Prostate gland (tissue), 2 donors: ENCODE measurements at places on chromosomes 3 and 15. TPM values are rescaled to one million over a fixed set of nuclear protein-coding genes. Genes with fewer than 3 reads are reported as not detected.

DNA sequence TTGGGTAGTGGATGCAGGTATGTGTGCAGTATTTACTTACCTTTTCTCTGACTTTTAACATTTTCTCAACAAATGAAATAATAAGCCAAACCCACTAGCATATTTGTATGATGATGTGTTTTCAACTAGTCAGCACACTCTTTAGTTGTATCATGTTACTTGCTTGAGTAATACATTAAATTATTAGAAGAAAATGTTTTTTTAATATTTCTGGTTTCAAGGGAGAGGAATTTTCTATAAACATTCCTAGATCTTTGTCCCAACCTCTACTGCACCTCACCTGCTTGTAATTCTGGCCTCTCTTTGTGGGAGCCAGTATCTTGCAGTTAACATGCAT, 161.8 kb upstream of the CBLB start:
- no peak for DNase-seq

DNA sequence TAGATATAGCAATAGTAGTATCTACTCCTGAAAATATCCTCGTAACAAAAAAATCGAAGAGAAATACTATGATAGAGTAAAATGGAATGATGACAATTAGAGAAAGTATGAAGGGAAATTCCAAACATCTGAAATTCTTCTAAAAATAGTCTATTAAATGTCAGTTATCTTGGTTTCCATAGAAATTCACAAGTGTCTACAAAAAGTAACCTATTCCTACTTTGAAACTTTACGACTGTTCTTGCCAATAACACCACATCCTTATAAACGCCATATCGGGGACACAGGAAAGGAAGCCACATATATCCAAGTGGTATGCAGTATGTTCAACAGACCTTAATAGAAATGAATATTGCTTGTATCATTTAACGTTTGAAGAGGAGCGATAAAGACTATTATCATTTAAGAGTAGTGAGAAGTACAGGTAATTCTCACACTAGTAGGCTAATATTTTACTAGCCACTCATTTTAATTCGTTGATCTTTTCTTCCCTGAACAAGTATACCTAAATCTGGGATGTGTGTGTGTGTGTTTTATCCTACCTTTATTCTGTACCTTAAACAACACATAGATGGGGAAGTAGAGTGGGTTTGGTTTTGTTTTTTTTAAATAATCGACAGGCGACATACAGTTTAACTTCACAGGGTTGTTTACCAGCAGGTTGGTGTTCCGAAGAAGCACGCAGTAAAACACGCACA, 1.2 kb downstream of the GPR176 start:
- DNase-seq: no peak

IQCF5 gene
- total RNA-seq: not detected

- no peak for DNase-seq
Measured at GRCh38 chr3:188294113-188294512, 140.2 kb downstream of the LPP start.

DNA sequence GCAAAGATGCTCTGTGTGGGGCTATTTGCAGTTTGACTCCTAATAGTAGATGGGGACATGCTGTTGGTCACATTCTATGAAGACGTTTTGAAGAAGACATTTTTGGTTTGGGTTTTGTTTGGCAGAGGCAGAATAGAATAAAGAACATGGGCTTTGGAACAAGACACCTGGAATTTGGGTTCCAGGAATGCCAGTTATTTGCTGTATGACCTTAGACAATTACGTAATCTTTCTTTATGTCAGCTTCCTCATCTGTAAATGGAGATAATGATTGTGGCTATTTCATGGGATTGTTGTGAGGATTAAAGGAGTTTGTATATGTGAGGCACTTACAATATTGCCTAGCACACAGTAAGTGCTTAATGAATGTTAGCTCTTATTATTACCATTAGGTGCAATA, 91.6 kb downstream of the MESD start:
- no peak for DNase-seq

- DNase-seq: no peak
Measured at GRCh38 chr3:14605744-14606143, 45.8 kb upstream of the CCDC174 start.

GRCh38 chr3:147425388-147425850, 16.3 kb downstream of the ZIC1 start:
- DNase-seq: no peak

- DNase-seq: no peak
Measured at GRCh38 chr3:140395134-140396075, 282.5 kb upstream of the TRIM42 start.

LRTM1 gene
- total RNA-seq: 2.0 TPM

GRCh38 chr3:139044366-139045210, at the start of gene PRR23C:
Gene PRR23C, minus strand, starts transcription at chr3:139044892. Its CDS starts 272 bp downstream, at chr3:139044620.
- DNase-seq: no peak

- no peak for DNase-seq
Measured at GRCh38 chr15:72735111-72735510, 48.4 kb downstream of the ADPGK start.

- peak; percentile 38 for DNase-seq
Measured at GRCh38 chr3:36868614-36869436, 76.0 kb downstream of the TRANK1 start.

SIN3A gene
- total RNA-seq: 98.6 TPM

GRCh38 chr15:88187195-88187594, 69.3 kb downstream of the NTRK3 start:
- no peak for DNase-seq

GRCh38 chr15:65466901-65467300, 44.2 kb upstream of the IGDCC4 start:
- no peak for DNase-seq

DNA sequence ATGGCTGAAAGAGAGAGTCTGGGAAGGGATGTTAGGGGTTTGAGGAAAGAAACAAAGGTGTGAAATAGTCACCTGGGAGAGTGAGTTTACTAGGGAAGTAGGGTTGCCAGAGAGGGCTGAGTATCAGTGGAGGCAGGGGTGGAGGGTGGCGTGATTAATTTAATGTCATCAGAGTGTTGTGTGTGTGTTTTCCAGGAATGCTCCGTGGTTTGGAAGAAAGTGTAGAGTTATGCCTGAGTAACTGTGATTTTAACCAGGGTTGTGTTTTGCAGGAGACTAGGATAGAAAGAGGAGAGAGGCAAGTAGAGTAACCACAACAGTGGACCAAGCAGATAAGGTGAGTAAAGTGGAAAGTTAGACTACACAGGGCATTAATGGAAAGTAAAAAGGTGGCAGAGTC, 27.2 kb downstream of the PLD1 start:
- no peak for DNase-seq

DNA sequence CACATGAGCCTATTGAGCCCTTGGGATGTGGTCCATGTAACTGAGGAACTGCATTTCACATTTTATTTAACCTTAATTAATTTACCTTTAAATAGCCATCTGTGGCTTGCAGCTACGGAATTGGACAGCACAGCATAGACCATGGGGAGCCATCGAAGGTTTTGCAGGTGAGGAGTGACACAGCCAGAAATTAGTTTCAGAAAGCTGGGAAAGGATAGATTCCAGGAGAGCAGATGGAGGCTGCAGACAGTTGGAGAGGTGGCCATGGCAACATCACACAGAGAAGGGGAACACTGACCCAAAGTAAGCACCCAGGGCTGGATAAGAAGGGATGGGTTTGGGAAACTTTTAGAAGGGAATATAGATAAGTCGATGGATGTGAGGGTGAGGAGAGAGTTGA, 100.1 kb upstream of the SLC6A11 start:
- no peak for DNase-seq

GXYLT2 gene
- total RNA-seq: 20.9 TPM

DNA sequence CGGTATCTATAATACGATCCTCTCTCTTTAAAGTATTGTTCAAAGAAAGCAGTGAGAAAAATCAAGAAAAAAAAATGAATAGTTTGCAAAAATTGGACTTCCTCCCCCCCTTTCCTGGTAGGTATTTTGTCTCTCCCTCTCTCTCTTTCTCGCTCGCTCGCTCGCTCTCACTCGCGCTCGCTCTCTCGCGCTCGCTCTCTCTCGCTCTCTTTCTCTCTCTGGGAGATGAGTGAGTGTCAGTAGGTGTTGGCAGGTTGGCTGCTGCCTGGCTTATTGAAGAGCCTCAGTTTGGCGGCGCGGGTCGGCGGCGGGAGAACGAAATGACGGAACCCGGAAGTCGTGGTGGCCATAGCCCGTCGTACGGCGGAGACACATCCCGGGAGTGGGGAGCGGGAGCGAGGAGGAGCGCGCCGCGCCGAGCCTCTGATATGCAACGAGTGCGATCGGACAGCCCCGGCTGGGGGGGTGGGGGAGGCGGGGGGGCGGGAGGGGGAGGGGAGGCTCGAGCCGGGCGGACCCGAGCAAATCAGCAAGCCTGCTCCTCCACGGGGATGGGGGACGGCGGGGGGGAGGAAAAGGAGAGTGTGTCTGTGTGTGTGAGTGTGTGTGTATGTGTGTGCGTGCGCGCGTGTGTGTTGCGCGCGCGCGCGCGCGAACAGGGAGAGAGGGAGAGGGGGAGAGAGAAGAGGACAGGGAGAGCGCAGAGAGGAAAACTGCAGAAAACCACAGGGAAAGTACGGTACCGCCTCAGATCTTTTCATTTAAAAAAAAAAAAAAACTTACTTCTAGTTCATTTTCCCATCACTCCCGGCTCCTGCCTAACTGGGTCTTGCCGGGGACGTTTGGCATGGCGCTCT, at the start of gene MEIS2:
Gene MEIS2, minus strand, starts transcription at position 441 of the 857 bp plus-strand sequence. CDS start 1,083 bp downstream, outside the sequence.
- DNase-seq: peak; percentile 91

- peak; percentile 89 for DNase-seq
Measured at GRCh38 chr3:51995346-51996163, at the start of gene RPL29. Gene RPL29, minus strand, starts transcription at chr3:51995895. Its CDS starts 434 bp downstream, at chr3:51995461.

DNA sequence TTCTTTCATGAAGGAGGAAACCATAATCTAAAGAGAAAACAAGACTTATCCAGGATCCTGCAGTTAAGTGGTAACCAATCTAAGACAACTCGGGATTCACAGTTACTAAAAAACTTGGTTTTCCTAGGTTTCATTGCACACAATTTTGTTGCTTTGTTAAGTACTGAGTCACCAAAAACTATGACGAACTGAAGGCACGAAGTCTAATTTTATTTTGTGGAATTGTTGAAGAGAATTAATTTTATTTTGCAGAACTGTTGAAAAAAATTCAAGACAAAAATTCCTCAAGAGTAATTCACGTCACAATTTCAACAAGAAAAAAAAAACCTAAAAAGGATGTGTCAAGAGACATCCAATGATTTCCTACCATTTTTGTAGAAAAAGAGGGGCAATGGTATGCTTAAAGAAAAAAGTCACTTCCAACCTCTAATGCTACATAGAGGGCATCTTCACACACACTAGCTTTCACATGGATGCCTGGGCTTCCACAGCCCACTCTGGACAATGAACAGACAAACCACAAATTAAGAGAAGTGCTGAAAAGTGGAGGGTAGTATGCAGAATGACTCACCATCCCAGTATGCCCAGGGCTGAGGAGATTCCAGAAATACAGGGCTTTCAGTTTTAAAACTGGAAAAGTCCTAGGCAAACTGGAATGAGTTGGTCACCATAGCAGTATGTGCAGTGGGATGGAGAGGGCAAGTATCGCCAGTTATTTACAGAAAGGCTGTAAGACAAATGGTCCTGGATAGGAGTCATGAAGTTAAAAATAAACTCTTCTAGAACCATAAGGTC, 29.2 kb downstream of the PLOD2 start:
- DNase-seq: no peak

DNA sequence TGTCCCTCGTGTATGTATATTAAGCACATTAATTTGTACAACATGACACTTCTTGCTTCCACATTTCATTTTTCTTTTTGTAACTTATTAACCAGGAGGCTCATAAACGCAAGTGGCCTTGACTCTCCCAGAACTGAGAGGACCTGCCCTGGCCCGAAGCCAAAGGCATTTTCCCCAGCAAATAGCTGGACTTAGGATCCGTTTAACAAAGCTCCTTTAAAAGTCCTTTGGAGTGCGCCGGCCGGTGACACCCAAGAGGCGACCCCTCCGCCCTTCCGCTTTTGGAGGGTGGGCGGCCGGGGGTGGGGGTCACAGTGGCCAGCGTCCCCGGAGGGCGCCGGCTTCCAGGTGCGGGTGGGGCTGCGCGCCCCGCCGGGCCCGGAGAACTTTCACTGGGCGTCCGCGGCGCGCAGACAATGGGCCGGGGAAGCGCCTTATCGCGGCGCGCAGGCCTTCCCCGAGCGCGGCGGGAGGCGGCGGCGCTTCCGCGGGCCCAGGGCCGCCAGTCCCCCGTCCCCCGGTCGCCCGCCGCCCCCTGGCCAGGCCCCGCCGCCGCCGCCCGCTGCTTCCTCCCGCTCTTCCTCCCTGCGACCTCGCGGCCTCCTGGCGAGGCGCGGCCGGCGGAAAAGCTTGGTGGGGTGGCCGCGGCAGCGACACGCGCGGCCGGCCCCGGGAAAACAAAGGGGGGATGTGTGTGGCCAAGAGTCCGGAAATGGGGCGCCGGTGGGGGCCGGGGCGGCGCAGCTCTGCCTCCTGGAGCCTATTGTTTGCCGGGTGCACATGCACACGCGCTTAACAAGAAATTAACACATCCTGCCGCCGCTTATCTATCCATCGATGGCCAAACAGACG, 613.4 kb downstream of the MCTP2 start:
- DNase-seq: peak; percentile 12

DNA sequence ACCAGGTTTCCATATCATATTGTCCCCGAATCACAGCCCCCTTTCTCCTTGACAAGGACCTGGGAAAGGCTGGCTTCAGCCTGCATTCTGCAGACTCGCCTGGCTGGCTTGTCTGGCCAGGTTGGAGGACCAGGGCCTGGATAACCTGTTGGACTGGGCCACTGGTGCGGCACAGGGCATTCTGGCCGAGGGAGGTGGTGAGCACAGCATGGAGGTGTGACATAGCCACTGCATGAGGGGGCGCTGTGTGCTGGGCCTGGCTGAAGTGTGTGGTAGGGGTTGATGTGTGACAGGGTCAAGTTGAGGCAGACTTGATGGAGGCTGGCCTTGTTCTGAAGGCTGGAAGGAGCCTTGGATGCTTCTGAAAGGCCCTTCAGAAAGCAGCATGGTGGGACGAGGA, 2.9 kb downstream of the ESYT3 start:
- no peak for DNase-seq

DNA sequence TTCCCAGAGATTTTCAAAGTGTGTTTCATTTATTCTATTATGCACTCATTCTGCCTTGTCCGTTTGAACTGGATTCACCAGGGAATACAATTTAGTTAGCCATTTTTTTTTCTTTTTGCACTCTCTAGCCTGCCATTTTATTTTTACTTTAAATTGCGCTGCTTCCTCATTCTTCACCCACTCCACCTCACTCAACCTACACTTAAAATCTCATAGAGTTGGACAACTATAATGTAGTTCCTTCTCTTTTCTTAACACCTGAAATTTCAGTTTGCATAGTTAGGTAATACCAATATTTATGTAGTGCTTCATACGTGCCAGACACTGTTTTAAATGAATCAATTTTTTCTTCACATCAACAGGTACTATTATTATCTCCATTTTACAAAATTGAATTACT, 42.4 kb upstream of the CMC1 start:
- no peak for DNase-seq

STAC gene
- 18.4 TPM for total RNA-seq

DNA sequence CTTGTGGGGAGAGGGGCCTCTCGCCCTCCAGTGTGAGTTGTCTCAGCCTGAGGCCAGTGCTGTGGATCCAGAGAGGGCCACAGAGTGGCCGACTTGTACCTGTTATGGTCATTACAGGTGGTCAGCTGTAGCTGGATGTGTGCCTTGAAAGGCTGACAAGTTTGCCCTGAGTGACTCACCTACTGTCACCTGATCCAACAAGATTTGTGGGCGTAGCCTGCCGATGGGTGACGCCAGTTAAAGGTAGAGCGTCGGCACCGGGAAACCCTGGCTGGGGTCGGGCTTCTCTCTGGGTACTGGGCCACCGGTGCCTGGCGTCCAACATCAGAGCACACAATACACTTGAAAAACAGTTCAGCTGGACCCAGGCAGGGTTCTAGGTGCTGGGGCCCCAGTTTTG, 2.8 kb upstream of the ISG20 start:
- peak; percentile 58 for DNase-seq
